ENCODE measurements at places on chromosomes 3 and 15.

DNA sequence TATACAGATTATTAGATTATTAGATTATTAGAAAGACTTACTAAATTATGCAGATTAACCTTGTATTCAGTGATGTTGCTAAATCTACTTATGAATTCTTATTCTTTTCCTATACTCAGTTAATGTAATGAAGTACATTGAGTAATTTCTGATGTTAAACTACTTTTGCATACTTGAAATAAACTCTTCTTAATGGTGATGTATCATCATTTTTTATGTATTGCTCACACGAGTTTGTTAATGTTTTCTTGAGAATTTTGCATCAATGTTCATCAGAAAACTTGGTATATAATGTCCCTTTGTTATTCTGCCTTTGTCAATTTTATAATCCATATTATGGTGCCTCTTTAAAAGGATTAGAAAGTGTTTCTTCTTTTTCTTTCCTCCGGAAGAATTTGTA is 163.2 kb upstream of the COL8A1 start:
- DNase-seq = no peak

DNA sequence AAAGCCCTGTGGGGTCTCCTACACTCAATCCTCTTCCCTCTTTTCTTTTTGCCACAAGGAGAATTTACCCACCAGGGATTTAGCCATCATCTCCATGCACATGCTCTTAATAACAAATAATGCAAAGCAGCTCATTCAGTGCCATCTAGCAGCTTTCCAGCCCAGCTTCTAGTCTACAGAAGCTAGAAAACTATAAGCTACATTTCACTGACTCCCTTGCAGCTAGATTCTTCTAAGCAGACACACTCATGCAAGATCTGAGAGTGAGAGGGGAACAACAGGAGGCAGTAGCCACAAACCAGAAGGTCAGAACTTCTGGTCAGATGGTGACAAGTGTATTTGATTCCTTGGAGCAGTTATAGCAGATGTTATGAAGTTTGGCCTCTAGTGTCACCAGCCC is 25.5 kb downstream of the OSBPL10 start:
- DNase-seq = no peak

DNA sequence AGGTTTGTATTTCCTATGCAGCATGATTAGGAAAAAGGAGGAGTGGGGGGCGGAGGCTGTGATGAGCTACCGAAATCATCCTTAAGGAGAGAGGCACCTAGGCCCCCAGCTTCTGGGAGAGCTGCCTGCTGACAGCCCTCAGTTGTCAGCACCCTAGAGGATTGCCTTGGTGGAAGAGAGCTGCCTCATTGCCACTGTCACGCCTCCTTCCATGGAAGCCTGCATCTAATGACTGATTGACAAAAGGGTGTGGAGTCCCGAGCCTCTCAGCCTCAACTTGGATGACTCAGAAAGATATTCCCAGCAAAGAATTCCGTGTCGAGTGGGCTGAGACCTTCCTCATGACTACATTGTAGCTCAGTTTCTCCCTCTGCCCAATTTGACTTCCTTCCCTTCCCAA is 320.4 kb upstream of the PROK2 start:
- no peak for DNase-seq

GRCh38 chr15:67769497-67770357 is 55.6 kb upstream of the SKOR1 start:
- DNase-seq = no peak

DNA sequence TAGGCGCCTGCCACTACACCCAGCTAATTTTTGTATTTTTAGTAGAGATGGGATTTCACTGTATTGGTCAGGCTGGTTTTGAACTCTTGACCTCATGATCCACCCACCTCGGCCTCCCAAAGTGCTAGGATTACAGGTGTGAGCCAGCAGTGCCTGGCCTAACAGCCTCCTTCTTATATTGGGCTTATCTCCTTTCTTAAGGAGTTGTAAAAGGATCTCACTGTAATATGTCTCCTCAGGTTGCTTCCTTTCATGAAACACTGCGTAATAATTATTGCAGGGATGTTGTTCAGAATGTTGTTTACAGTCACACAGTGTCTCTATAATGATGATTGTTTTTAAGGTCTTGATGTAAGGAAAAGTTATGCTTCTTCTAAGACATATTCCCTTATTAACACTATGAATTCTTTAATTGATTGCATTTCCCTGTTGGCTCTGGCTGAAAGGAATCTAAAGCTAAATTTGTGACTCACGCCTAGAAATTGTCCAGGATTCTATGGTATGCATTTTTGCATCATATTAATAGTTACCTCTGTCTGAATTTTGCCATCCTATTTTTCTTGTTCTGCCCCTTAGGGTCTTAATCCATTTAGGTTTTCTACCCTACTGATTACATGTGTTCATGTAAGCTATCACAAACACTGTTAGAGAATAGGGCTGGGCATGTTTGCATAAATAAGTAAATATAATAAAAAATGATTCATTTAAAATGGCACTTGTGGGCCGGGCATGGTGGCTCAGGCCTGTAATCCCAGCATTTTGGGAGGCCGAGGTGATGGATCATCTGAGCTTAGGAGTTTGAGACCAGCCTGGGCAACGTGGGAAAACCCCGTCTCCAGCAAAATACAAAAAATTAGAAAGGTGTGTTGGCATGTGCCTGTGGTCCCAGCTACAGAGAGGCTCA is 24.5 kb upstream of the RNF111 start:
- DNase-seq = no peak

DNA sequence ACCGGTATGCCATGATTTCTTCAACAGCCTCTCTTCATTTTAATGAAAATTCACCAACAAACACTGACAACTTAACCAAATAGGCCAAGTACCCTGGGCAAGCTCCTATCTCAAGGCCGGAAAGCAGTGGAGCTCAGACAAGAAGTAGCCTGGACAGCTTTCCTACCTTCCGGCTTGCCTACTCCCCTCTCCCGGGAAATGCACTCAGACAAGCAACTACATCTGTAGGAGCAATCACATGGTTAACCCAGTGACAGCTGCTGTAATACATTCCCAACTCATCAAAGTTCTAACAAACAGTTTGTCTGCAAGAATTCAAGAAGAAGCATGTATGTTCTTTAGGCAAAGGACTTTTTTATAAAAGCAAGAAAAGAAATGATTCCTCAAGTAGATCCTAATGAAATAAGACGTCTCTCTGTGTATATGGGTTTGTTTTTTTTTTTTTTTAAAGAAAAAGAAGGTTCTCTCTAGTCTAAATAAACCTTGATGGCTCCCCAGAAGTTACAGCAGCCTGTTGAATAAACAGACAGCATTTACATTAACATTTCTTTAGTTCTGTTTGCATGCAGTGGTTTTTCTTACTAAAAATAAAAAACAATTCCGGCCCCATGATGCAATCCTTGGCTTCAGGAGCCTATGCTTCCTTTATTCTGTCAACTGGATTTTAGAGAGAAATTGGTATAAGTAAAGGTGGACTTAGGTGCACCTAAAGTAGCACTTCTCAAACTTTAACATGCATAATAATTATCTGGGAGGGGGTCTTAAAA is 278.7 kb downstream of the NEK10 start:
- DNase-seq = no peak

GRCh38 chr3:195012571-195012970 is 258.4 kb downstream of the XXYLT1 start:
- no peak for DNase-seq

DNA sequence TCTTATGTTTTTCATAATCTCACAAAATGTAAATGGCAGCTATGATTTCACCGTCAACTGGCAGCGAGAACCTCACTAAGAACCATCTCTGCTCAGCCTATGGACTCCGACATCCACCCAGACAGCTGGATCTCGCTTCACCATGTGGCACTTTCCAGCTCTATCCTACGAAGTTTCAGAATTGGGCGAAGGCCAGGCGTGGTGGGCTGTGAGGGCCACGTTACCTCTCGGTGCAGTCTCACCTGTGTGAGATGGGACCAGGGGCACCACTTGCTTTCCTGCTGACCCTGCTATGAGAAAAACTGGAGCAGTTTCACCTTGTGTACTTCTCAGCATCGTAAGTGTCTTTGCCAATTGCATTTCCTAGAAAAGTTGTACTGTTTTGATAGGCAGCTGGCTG is 32.3 kb downstream of the CHDH start:
- DNase-seq = no peak

DNA sequence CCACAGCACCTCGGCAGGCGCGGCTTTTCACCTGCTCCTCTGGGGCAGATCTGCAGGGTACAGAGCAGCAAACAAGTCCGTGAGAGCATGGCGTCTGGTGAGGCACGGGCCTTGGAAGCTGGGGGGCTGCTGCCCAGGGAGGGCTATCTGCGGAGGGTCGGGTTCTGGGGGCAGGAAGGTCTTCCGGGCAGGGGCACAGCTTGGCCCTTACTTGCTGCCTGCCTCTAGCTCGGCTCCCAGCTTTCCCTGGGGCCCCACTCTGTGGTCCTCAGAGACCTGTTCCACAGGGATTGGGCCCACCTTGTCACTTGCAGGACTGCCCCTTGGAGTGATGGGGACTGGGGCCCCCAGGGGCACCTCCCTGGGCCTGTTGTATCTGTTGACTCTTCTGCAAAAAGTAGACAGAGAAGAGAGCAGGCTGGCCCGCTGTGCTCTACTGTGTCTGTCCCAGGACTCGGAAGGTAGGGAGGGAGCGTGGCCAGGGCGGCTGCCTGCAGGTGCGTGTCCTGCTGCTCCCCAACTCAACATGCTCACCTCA is 84.1 kb downstream of the TBC1D2B start:
- DNase-seq = no peak

GRCh38 chr3:45518376-45519135 is 76.0 kb upstream of the LIMD1 start:
- no peak for DNase-seq

DNA sequence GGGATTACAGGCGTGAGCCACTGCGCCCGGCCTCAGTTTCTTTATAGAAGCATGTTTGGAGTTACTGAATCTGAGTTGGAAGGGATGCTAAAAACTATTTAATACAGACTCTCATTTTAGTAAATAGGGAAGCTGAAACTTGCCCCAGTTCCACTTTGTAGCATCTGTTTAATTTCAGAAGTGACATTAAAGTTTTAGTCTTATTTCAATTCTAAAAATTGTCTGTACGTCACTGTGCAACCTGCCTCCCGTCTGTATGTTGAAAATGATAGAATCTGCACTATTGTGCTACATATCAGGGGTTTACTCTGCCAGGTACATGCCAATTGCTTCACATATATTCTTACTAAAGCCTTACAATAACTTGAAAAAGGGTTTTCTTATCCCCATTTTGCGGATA is 15.3 kb downstream of the CNOT10 start:
- no peak for DNase-seq

DNA sequence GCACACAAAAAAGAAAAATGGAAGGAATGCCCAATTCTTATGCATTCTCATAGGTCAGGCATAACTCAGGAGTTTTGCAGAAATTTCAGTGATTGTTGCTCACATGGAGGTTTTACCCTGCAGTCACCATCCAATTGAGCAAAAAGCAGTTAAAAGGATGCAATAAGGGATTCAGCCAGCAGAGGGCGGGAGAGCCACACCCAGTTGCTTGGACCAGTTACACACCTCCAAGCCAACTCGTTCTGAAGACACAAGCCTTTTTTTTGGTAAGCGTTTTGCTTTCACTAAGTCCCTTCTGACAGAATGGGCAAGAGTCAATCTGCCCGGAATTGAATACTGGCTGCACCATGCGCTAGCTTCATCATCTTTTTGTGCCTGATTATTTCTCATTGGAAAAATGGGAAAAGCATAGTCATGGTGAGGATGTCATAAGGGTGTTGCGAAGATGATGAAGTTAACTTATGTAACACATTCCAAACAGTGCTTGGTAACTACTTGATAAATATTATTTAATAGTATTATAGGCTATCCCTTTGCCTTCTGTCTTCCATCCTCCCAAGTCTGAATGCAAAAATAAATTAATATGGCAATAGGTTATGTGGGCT is 154.4 kb upstream of the SGO1 start:
- DNase-seq = peak; percentile 82

Data from KBM-7 (cell line).